ENCODE measurements at places on chromosomes 2 and 18.

GRCh38 chr2:18372641-18373040, 187.8 kb downstream of the RDH14 start:
- no peak for DNase-seq

GRCh38 chr2:129070663-129071062, 752.0 kb upstream of the HS6ST1 start:
- DNase-seq: no peak

GRCh38 chr2:154740361-154740760, 41.9 kb downstream of the KCNJ3 start:
- DNase-seq: no peak

- DNase-seq: no peak
Observed at GRCh38 chr2:70471129-70471528, 82.5 kb downstream of the TGFA start.

DNA sequence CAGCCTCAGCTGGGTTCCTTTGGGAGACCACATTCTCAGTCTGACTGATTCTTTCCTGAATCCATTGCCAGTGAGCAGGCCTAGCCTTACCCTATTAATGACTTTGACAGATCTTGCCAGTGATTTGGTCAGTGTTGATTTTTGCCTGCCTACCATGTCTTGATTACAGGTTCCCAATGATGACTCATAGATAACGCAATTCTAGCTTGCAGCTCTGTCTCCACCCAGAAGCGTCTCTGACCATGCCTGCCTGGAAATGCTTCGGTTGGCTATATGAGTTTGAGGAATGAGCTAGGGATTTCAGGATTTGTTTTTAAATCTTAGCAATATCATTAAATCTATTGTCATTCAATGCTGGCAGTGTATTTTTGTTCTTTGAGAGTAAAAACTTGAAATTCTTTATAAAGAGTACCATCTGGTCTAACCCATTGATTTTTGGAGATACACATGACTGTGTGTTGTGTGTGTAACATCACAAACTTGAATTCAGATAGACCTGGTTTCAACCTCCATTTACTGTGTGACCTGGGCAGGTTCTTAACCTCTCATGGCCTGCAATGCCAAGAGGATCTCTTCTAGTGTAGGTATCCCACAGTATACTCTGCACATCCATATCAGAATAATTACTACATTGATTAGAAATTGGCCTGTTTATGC, 57.0 kb downstream of the CCDC150 start:
- no peak for DNase-seq

DNA sequence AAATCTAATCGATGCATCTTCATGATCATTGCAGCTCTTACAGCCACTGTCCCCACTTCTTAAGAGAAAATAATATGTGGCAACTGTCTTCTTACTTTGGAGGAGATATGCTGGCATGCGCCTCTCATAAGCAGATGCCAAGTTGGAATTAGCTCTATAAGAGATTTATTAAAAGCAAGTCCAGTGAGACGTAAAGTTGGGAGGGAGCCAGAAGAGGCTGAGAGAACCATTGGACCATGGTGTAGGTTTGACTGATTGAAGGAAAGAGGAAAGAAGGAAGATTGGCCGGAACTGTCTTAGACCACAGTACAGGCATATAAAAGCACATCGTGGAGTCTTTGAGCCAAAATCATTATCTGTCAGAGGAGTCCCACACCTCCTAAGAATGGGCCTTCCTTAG, 265.7 kb upstream of the ZC3H15 start:
- no peak for DNase-seq

Measured in coronary artery (tissue), 2 donors.